Suppressor macrophage treated with lipopolysaccharide for 1 hour (primary cell): ENCODE measurements at places on chromosomes 2 and 18.

DNA sequence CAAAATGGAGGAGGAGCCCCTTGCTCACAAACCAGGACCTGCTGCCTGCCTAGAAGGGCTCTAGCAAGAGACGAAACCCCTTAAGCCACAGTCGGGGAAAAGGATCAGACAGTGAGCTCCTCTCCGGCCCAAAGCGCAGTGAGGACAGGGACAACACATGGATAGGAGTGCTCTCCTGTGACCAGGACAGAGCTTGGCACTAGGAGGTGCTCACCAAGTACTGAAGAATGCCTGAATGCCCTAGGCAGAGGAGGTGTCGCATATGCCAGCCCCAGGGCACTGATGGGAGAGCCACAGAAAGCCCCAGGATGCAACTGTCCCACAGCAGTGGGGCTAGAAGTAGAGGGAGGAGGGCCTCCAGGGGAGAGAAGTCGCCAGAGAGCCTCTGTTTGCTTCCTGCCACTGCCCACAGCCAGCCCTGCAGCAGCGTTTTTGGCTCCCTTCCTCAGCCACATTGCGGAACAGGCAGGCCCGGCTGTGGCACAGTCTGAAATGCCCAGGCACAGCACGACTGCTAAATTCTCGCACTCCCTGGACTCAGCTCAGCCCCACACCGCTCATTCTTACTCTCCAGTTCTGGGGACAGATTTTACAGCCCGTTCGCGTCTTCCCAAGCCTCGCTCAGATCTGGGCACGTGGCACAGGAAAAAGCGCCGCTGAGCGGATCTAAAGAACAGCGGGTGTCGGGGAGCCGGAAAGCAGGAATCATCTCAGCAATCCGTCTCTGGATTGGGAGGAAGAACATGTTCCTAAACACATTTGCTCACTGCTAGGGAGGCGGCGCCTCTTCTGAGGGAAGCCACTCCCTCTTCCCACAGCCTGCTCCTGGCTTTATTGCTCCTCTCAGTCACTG, 98.7 kb upstream of the POU3F3 start:
- peak; percentile 57 for DNase-seq

DNA sequence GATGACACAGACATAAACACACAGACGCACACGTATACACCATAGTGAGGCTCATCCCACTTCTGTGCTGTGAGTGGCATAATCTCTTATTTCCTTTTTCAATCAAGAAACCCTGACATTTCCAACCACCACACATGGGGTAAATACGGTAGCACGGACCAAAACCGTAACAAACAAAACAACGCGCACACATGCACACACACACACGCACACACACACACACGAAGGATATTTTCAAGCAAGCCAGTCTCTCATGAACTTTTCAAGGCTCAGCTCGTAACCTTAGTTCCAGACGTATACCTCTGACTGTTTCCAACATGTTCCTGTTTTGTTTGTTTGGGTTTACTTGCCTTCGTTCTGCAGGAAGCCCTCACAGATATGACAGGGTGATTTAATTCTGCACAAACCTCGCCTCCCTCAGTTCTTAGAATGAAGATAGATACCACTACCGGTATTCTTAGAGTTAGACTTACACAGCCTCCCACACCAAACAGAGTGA, 119.8 kb downstream of the BCL2 start:
- peak; percentile 48 for DNase-seq

DNA sequence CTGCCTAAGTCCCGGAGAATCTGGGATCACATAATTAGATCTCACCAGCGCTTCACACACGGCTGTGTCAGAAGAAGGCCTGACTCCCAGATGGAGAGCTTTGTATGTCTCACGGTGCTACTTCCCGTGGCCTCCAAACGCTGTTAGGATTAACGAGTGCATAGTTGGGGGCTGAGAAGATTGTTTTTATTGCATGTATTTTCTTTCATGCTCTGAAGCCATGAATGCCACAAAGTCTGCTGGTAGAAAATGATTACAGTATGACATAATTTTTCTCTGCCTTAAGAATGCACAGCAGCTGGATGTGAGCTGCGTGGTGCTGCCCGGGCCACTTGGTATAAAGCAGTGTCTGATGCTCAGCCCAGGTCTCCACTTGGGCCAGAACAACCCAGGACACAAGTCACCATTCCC, 166.5 kb downstream of the SEPTIN10 start:
- no peak for DNase-seq

- no peak for DNase-seq
These were observed 184.0 kb downstream of the RIT2 start for GRCh38 chr18:42931491-42931890.

DNA sequence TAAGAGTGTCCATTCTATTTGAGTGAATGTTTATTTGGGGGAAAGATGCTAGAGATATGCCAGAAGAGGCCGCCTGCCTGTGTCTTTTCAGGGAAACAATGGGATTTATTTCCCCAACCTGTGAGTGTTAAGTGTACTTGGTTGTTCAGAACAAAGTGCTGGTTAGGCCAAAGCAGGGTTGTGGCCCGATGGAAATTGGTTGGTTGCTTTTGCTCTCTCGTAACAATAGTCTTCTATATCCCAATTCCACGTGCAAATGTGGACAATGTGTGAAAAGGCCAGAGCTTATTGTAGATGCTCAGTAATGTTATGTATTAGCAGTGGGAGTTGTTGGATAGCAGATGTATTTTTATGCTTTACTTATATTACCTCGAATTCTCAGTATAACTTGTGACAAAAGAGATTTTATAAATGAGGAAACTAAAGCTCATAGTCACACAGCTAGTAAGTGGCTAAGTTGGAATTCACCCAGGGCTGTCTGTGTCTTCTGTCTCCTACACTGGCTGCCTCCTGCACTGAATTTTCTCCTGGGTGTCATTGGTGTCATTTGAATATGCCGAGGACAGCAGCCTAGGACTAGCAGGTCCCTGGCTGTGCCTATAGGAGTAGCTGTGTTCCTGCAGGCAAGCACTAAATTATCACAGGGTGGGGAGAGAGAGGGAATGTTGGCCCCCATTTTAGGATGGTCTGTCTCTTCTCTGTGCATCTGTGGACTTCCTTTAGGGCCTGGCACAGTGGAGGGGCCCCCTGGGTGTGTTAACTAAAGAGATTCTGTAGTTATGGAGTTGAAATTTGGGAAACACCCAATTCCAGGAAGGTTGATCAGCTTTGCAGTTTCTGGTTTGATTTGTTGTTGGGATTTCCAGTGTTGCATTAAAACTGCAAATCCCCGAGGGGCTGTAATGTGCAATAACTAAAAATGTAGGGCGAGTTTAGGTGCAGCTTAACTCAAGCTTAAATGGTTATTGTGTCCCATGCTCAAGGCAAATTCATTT, 21.6 kb downstream of the GPD2 start:
- peak; percentile 83 for DNase-seq

DNA sequence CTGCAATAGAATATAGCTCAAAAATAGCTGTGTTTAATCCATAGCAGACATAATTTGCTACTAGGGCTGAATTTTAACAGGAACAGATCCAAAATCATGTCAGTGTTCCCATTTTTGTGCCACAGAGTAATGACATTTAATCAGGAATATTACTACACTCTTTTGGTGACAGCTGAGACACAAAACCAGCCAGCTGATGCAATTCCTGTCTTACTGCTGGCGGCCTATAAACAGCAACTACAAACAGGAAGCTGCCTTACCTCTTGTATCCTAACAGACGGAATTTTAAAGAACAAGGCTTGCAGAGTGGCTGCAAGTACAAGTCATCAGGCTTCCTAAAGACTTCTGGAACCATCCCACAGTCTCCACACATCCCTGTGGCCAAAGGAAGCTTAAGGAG, 218.1 kb downstream of the ZNF521 start:
- DNase-seq, result peak; percentile 8

DNA sequence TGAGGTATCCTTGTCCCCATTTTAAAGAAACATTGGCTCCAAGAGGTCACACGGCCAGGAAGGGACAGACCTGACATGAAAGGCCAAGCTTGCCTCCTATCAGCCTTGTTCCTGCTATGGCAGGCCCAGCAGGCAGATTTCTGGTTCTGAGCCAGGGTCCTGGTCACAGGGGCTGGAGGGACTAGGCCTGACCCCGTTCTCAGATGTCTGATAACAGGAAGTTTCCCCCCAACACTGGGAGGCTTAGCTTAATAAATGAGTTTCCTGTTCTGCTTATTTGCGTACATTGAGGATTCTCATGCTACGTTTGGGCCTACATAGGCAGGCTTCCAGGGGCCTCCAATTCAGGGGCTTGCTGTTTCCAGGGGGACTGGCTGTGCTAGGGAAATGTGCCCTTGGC, 107.8 kb upstream of the LTBP1 start:
- no peak for DNase-seq

- DNase-seq, result no peak
These were observed 23.6 kb upstream of the RAB1A start for GRCh38 chr2:65153515-65153914.

DNA sequence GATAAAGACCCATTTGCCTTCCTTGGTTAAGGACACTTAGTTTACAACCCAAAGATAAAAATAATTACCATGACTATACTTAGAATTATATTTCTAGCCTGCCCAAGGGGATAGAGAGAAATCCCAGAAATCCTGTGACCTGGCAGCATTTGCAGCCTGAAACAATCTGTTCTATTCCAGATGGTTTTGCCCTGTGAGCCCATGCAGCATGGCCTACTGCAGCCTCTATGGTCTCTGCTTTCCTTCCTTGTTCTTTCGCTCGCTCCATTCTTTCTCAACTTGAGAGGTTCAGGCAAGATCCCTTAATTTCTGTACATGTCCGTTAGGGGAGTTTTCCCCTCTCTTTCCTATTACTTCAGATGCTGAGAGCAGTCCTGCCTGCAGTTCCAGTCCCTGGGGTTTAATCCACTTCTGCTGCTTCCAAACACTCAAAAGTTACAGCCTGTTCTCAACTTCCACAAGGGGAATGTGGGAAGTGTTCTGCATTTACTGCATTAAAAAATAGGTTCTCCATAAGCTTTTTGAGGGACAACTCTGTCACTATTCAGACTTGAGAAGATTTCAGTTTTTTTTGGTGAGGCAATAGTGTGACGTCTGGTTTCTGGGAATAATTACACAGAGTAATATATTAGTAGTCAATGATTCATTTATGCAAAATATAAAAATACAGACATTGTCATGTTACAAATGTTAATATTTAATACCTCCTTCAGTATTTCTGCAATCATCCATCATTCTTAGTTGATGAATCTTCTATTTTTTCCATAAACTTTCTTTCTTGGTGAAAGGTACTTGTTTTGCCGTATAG, 80.3 kb downstream of the CDCA7 start:
- no peak for DNase-seq

GRCh38 chr2:32851777-32852439, 94.8 kb upstream of the LTBP1 start:
- DNase-seq, result no peak

DNA sequence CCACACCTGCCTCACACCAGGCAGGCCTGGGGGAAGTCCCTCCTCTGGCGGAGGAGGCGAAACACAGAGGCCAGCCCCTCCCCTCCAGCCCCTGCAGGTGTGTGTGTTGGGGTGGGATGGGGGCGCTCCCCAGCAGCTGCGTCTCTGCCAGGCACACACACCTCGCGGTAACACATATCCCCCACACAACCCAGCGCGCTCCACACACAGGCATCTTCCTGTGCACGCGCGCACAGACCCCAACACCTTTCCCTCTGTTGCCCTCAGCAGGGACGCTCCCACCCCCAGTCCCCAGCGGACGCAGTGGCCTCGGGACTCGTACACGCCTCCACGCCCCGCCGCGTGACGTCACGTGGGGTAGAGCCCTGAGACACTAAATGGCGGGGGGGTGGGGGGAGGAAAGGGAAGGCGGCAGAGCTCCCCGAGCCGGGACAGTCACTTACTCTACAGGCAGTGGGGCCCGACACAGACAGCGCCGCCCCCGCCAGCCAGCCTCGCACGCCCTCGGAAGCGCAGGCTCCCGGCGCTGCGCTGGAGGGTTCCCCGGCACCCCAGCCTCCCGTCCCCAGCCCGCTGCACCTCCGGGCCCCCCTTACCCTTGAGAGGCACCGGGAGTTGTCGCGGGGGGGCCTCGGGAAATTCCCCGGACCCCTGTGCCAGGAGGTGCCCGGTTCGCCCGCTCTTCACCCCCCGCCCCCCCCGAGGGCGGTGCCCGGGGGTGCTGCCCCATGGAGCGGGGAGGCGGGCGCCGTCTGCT, at the start of gene WNT10A:
Gene WNT10A (plus strand): TSS at position 751 of the 757 bp plus-strand sequence. CDS start 144 bp downstream, outside the sequence.
- DNase-seq, result peak; percentile 60

GRCh38 chr2:120744817-120745216, 9.1 kb downstream of the GLI2 start:
- DNase-seq, result no peak

GRCh38 chr2:56613254-56613653, 429.5 kb downstream of the CCDC85A start:
- DNase-seq, result no peak

- DNase-seq, result no peak
These were observed 30.6 kb upstream of the FAM237A start for GRCh38 chr2:206611736-206612135.

- DNase-seq, result no peak
These were observed 593.9 kb upstream of the NETO1 start for GRCh38 chr18:73461780-73462059.

DNA sequence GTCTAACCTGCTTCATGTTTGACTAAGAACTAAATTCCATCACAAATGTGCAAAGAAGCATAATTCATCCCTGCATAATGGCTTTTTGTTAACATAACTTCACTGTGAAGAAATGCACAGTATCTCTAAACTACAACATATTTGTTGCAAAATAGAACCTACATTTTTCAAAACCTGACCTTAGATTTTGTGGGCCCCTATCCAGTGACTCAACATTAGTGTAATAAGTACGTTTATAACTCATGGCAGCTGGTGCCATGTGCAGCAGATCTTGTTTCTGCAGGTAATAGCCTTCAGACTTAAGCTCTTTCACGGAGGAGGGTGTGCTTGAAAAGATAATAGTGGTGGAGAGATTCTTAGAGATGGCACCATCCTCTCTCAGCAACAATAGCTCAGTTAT, 28.6 kb upstream of the VWC2L start:
- DNase-seq, result no peak

DNA sequence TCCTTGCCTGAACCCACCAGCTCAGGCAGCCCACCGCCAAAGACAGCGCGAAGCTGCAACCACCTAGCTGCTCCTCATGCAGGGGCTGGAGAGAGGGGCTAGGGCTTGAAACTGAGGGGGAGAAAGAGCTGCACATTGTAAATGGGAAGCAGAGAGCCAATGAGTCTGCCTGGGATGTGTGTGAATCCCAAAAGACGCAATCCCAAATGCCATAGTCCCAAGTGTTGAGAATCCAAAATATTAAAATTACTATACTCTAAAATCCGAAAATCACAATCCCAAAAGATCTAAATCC, 9.4 kb downstream of the AMER3 start:
- no peak for DNase-seq

- DNase-seq, result no peak
These were observed 6.2 kb downstream of the NAB1 start for GRCh38 chr2:190655113-190655512.

- DNase-seq, result no peak
These were observed 765.4 kb downstream of the MBD2 start for GRCh38 chr18:53458944-53459580.

- no peak for DNase-seq
These were observed 66.3 kb upstream of the NARS1 start for GRCh38 chr18:57687970-57688369.

DNA sequence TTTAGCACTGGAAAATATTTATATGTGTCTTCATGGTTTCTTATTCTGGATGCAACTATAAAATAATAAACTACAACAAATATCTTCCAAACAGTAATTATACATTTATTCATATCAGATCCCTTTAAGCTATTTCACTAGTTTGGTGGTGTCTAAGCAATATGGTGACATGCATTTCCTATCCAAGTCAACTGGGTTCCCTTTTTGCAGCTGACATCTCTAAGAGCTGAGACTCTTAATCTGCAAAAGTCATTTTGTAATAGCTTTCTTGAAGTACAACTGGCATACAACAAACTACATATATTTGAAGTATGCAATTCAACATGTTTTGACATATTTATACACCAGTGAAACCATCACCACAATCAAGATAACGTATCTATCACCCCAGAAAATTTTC, 59.9 kb upstream of the SLC1A4 start:
- peak; percentile 54 for DNase-seq
